ENCODE measurements at places on chromosomes 16 and 17. TPM values are rescaled to one million over a fixed set of nuclear protein-coding genes. Genes with fewer than 3 reads are reported as not detected.

DNA sequence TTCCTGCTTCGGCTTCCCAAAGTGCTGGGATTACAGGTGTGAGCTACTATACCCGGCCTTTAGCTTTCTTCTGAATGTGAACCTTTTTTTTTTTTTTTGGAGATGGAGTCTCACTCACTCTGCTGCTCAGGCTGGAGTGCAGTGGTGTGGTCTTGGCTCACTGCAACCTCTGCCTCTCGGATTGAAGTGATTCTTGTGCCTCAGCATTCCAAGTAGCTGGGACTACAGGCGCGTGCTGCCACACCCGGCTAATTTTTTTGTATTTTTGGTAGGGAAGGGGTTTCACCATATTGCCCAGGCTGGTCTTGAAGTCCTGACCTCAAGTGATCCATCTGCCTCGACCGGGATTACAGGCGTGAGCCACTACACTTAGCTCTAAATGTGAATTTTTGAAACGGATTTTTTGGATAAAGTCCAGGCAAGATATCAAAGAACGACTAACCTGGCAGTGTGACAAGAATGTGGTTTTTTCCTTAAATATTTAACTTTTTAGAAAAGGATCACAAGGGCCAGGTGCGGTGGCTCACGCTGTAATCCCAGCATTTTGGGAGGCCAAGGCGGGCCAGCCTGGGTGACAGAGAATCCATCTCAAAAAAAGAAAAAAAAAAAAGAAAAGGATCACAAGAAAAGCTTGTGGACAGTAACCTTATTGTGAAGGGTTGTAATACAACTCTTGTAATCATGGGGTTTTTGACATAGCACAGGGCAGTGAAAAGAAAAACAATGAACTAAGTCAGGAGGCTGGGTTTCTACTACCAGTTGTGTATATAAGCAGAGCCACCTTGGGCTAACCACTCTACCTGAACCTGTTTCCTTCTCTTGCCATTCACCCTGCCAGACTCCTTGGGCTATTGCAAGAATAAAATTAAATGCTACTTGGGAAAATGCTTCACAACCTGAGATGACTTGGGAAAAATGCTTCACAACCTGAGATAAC lies 6.2 kb downstream of the BRCA1 start:
- peaks cover 2% of the 10 kb centered on the region for H3K36me3 ChIP-seq
- H3K27ac ChIP-seq: no peak overlapping the region
- no peaks in the 10 kb centered on the region for H3K27me3 ChIP-seq
- no peak overlapping the region for H3K4me3 ChIP-seq
- no peak for DNase-seq
- no peaks in the 10 kb centered on the region for H3K4me1 ChIP-seq

Gene CENPN
- total RNA-seq: 13.7 TPM

Gene PRAC1
- not detected for total RNA-seq

Gene NFAT5
- 15.9 TPM for total RNA-seq

Gene CDRT15L2
- not detected for total RNA-seq

DNA sequence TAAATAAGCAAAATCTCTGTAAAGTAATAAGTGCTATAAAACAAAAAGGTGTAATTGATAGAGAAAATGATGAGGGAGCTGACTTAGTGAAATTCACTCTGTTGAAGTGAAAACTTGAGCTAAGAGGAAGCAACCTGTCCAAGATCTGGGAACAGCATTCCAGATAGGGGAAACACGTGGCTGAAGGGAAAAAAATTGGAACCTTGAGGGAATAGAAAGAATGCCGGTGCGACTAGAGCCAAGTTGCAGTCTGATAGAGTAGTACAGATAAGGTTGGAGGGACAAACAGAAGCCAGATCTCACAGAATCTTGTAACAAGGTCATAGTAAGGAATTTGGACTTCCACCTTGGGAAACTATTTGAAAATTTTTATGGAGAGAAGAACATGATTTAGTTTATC lies 623 bp upstream of the DDX52 start:
- H3K4me1 ChIP-seq: peaks cover 2% of the 10 kb centered on the region
- peaks cover 8% of the 10 kb centered on the region for H3K36me3 ChIP-seq
- peak; percentile 25 for DNase-seq
- H3K4me3 ChIP-seq: peak overlapping the region; percentile 92
- H3K27ac ChIP-seq: peak overlapping the region; percentile 94

- H3K4me1 ChIP-seq: peaks cover 70% of the 10 kb centered on the region
- no peak for DNase-seq
- H3K36me3 ChIP-seq: peaks cover 40% of the 10 kb centered on the region
- H3K27me3 ChIP-seq: no peaks in the 10 kb centered on the region
- H3K27ac ChIP-seq: peak overlapping the region; percentile 35
These were observed 6.7 kb downstream of the SNN start for GRCh38 chr16:11674818-11675560.

Gene C17orf50
- not detected for total RNA-seq

Gene CACNG5
- not detected for total RNA-seq

- no peak overlapping the region for H3K27ac ChIP-seq
- peaks cover 25% of the 10 kb centered on the region for H3K4me1 ChIP-seq
- H3K4me3 ChIP-seq: no peak overlapping the region
- no peak for DNase-seq
- H3K27me3 ChIP-seq: no peaks in the 10 kb centered on the region
These were observed 2.9 kb downstream of the STARD3 start for GRCh38 chr17:39639566-39640458.

Gene SLC5A10
- not detected for total RNA-seq

GRCh38 chr17:43878260-43879175 lies 28.8 kb downstream of the MPP2 start:
- no peaks in the 10 kb centered on the region for H3K27me3 ChIP-seq
- peak; percentile 89 for DNase-seq
- peaks cover 21% of the 10 kb centered on the region for H3K4me1 ChIP-seq
- no peak overlapping the region for H3K4me3 ChIP-seq
- H3K36me3 ChIP-seq: peaks cover 5% of the 10 kb centered on the region

Gene PRCD
- 3.9 TPM for total RNA-seq

Gene TBC1D3G
- total RNA-seq: not detected

DNA sequence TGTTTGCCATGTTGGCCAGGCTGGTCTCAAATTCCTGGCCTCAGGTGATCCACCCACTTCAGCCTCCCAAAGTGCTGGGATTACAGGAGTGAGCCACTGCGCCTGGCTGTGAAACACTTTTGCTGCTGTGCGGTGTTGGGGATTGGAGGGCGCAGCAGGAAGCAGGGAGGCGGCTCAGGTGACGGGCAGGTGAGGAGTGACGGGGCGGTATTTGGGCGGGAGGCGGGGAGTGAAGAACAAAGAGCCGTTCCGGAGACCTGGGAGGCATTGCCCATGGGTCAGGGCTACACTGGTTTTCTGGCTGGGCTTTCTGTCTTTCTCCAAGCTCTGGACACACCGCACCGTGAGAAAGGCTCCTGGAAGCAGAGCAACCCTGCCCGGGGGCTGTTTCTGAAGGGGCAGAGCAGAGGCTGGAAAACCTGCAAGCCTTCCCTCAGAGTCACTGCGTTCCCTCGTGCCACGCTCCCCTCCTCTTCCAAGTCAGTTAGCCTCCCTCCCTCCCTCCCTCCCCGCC lies 22.1 kb downstream of the CRISPLD2 start:
- no peak overlapping the region for H3K4me3 ChIP-seq
- no peak for DNase-seq
- no peaks in the 10 kb centered on the region for H3K36me3 ChIP-seq

Gene TCAP
- total RNA-seq: 286 TPM

Gene CD300E
- 0.09 TPM for total RNA-seq

DNA sequence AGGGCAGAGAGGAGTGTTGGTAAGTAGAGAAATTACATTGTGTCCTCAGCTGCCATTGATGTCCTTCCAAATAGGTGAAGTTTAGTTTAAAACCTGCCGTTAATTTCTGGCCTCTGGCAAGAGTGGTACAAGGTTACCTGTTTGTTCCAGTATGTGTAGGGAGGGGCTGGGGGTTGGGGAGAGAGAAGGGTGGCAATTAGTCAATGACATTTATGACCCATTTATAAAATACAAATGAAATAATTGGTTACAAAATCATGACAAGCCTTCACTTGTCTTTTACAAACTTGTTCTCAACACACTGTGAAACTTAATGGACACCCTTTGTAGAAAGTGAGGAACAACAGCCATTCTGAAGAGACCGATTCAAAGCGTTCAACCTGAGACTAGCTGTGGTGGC lies 281.0 kb downstream of the FTO start:
- no peaks in the 10 kb centered on the region for H3K36me3 ChIP-seq
- no peaks in the 10 kb centered on the region for H3K4me1 ChIP-seq
- H3K4me3 ChIP-seq: no peak overlapping the region
- H3K27me3 ChIP-seq: no peaks in the 10 kb centered on the region
- H3K27ac ChIP-seq: no peak overlapping the region
- DNase-seq: no peak

DNA sequence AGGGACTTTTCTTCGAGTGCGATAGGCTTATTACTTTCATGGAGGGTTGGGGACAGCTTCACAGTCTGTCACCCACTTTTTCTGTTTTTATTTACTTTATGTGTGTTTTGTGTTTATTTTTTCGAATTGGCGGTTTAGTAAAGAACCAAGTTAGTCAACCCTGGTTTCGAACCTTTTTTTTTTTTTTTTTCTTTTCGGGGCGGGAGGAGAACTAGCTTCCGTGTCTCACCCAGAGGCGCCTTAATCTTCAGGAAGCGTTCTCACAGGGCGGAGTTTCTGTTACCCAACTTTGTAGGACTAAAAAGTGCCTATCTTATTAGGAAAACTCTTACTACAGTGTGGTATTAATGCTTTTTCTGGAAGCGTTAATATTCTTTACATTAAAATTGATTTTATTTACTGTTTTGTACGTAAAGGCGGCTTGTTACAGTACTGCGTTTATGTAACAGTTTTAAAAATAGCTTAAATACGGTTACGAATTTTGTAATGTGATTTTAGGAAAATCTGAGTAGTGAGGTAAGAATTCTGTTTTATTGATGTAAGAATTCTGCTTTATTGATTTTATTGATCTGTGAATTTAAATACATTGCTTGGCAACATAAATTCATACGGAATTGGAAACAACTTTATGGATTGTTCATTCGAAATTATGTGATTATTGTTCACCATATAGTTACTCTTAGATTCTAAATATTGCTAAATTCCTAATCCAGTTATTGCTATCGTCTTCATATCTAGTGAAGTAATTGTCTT lies 885 bp downstream of the ZNF207 start:
- H3K4me3 ChIP-seq: peak overlapping the region; percentile 100
- peak; percentile 87 for DNase-seq

DNA sequence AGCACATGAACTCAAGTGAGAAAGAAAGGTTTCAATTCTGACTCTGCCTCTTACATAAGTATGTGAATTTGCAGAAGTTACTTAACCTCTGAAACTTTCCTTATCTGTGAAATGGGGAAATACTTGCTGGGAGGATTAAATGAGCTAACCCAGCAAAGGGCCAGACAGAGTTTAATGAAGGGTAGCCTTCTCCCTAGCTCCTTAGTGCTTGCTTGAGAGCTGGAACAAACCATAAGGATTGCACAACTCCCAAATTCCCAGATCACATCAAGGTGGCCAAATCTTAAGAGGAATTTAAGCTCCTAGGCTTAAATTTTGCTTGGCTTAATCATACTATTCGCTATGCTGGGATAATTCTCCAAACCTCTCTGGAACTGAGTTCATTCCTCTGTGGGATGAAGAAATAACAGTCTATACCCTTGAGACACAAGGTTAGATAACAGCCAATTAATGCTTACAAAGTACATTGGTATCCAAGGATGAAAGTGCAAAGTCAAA lies 11.8 kb upstream of the WSB1 start:
- H3K4me3 ChIP-seq: no peak overlapping the region
- H3K4me1 ChIP-seq: peaks cover 6% of the 10 kb centered on the region

Gene ATXN1L
- 11.3 TPM for total RNA-seq

Gene ITGB4
- 1.6 TPM for total RNA-seq

DNA sequence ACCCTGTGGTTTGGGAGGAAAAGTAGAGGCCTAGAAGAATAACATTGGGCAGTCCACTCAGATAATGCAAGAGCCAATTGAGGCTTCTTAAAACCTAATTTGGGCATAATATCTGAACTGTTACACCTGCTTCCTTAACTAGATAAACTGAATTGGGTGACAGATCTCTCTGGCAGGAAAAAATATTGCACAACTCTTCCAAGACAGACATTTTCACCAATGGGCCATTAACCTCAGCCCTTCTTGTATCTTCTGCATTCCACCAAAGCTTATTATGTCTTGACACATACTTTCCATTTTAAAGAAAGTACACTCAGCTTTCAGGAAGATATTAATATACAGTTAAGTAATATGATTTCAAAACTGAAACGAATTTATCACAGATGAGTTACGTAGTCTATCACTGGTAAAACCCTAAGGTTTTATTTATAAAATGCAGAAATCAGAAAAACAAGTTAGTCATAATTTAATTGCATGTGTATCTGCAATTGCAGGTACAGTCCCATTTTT lies 79.9 kb upstream of the MON1B start:
- H3K4me1 ChIP-seq: no peaks in the 10 kb centered on the region
- H3K36me3 ChIP-seq: no peaks in the 10 kb centered on the region
- H3K27ac ChIP-seq: no peak overlapping the region
- no peak overlapping the region for H3K4me3 ChIP-seq
- no peaks in the 10 kb centered on the region for H3K27me3 ChIP-seq
- no peak for DNase-seq

GRCh38 chr17:33924104-33924503 lies 331.0 kb upstream of the CCL2 start:
- H3K36me3 ChIP-seq: no peaks in the 10 kb centered on the region
- no peak for DNase-seq
- peaks cover 14% of the 10 kb centered on the region for H3K27me3 ChIP-seq
- H3K4me3 ChIP-seq: no peak overlapping the region
